Cardiac fibroblast (primary cell): ENCODE measurements at places on chromosomes 1 and 21.

DNA sequence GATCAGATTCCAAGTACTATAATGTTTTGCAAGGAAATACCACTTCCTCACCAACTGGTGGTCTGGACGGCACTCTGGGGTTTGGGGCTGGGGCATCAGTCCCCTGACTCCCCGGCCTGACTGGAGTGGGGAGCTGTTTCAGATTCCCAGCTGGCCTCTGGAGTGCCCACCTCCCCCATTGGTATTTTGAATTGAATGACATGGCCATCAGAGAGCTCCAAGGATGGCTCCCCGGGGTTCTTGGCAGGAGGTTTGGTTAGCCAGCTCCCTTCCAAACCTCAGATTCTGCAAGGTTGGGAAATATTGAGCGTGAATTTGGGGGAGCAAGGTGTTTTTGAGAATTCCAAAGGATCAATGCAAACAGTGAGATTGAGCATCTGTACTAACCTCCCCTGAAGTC lies 2.2 kb upstream of the INAVA start:
- DNase-seq: no peak

- peak; percentile 16 for DNase-seq
Measured at GRCh38 chr1:76433526-76433925, 359.0 kb downstream of the ST6GALNAC3 start.

DNA sequence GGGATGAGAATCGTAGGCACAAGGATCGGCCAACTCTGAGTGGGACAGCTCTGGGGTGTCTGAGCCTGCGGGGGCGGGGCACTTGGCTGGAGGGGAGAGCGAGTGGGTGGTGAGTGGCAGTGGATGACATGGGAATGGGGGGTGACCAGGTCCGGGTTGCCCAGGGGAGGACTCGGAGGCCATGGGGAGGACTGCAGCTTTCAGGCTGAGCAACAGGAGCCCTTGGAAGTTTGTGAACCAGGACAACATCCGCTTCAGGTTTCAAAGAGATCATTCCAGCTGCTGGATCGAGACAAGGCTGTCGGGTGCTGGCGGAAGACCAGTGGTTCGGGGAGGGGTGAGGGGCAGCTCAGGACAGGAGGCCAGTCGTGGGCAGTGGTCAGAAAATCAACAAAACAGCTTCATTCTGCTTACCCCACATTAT lies 124.4 kb upstream of the IRF2BP2 start:
- DNase-seq: no peak

- peak; percentile 81 for DNase-seq
Measured at GRCh38 chr1:44036409-44037139, 5.3 kb upstream of the SLC6A9 start.

DNA sequence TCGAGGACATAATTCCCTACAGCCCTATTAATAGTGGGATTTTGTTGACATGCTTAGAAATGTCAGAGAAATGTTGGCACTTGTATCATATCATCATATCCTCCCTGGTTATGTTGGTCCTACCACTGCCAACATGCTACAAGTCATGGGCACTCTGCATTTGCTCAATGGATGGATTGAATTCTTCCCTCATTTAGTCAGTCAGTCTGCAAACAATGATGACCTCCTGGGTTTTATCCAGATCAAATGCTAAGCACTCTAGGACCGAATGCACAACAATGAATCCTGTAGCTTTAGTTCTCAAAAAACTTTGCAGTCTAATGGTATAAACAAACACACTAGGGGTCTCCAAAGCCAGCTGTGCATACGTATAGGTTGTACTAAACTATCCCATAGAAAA lies 357.2 kb upstream of the DPYD start:
- DNase-seq: no peak

- DNase-seq: no peak
Measured at GRCh38 chr1:150505431-150505830, 2.5 kb upstream of the ECM1 start.

GRCh38 chr1:212221801-212222200 lies 63.4 kb upstream of the PPP2R5A start:
- no peak for DNase-seq

- no peak for DNase-seq
Measured at GRCh38 chr21:17523007-17523451, 10.2 kb downstream of the CXADR start.

- peak; percentile 78 for DNase-seq
Measured at GRCh38 chr1:32031578-32032274, 18.1 kb downstream of the KHDRBS1 start.

DNA sequence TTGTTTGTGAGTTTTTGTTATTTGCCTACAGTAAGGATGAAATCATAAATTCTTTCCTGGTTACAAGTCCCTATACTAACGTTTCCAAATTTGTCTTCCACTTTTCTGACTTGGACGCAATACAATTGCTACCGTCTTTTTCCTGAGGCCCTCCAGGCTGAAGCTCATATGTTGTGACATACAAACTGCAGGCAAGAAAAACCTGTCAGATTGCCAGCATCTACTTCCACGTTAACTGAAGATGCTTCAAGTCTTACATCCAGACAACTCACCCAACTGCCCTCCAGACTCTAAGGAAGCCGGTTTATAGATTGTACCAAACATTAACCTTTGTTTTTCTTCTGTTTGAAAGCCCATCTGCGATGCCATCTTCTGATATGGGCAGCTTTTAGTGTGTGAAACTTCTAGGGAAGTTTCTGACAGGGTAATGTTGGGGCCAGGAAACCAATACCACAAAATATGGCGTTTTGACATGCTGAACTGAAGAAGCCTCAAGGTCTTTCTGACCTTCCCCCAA lies 21.4 kb upstream of the RNF11 start:
- peak; percentile 84 for DNase-seq

GRCh38 chr1:46150085-46150484 lies 17.7 kb upstream of the PIK3R3 start:
- DNase-seq: no peak

GRCh38 chr1:90133133-90133532 lies 138.2 kb downstream of the ZNF326 start:
- DNase-seq: peak; percentile 16

GRCh38 chr1:215583185-215583749 lies 16.2 kb downstream of the KCTD3 start:
- no peak for DNase-seq

DNA sequence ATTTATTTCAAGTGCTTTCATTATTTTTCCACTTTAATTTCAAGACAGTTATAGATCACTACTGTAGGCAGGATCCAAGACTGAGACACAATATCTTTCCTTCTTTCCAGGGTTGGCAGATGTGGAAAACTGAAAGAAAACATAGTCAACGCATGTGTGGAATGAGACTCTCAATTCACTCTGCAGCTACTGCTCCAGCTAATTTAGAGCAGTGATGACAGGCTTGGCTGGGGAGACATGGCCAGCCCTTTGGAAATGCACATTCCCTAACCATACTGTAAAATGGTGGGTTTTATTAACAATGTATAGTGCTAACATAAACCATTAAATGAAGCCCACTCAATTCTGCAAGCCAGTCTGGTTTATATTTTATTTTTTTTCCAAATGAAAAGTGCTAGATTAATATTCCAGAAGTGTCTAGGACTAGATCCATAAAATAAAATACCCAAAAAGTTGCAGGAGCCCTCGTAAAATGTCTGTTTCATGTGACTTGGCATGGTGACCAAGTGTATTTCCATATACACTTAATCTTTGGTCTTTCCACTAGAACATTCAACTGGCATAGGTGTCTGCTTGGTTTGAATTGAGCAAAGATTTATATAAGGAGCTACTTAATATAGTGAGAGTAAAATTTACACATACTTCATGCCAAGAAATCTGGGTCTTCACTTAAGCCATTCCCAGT lies 32.9 kb downstream of the COL11A1 start:
- no peak for DNase-seq

- peak; percentile 31 for DNase-seq
Measured at GRCh38 chr1:152398812-152399698, 15.0 kb downstream of the CRNN start.

DNA sequence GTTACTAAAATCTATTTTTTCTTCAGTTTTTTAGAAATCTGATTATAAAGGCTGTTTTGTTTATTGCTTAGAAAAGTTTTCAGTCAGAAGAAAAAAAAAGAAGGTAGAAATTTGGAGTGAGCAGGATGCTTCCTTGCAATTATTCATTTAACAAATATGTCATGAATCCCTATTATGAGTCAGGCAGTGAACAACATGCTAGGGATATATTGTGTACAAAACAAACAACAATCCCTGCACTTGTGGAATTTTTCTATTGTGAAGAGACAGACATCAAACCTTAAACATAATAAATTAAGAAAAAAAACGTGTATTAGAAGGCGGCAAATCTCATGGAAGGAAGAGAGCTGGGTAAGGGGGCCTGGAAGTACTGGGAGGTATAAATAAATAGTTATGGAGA lies 664.1 kb upstream of the CAMK1G start:
- DNase-seq: peak; percentile 50

- no peak for DNase-seq
Measured at GRCh38 chr1:35932158-35932636, 1.3 kb downstream of the AGO3 start.

DNA sequence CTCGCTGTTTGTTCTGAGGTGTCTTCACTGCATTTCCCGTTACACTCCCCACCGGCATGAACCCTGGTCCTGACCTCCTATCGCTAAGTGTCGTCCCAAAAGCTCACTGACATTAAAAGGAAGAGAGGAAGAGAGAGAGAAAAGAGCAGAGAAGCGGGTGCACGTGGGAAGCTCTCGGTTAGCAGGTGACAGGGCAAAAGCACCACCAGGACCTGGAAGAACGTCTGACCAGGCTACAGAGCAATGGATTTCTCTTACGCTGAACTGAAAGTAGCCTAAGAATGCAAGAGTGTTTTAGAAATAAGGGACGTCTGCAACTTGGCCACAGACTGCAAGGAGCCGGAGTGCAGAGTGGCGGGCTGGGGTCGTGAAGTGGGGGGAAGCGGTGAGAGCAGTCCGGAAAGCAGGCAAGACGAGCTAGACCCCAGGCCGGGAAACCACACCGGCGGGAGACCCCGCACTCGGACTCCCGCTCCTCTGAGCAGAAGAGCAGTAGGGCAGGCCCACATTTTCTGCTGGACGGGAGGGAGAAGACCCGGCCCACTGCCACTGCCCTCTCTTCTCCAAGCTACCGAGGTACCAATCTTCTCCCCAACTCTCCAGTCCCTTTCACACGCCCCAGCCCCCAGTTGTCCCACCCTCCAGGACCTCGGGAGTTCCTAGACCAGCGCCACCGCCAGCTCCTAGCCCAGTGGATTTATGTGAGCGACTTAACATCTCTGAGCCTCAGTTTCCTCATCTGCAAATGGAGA lies 8.3 kb upstream of the MPZL1 start:
- DNase-seq: peak; percentile 38

- peak; percentile 99 for DNase-seq
Measured at GRCh38 chr1:167797015-167797414, 75.2 kb downstream of the MPZL1 start.

GRCh38 chr1:235873571-235873970 lies 6.9 kb upstream of the LYST start:
- DNase-seq: no peak

GRCh38 chr1:184605941-184606340 lies 148.7 kb downstream of the EDEM3 start:
- no peak for DNase-seq

DNA sequence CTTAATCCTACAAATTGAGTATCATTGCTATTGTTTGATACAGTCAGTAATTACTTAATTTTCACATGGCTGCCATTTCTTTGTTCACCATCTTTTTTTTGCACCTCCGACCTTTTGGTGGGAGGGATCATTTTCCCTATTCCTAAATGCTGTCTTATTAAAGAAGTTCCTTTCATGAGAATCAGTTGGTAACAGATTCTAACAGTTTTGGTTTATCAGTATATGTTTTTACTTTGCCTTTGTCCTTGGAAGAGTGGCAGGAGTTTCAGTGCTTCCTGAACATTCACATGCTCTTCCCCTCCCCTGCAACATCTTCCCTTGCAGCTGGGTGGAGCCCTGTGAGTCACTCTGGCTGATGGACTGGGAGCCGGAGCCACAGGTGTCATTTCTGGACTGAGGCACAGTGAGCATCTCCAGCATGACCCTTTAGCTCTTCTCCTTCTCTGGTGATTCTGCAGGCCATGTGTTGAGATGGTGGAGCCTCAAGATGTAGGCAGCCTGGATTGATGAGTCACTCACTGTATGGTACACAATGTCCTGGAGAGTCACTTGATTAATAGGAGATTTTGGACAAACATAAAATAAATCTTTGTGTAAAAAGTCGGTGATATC lies 217.7 kb downstream of the URB2 start:
- peak; percentile 29 for DNase-seq

DNA sequence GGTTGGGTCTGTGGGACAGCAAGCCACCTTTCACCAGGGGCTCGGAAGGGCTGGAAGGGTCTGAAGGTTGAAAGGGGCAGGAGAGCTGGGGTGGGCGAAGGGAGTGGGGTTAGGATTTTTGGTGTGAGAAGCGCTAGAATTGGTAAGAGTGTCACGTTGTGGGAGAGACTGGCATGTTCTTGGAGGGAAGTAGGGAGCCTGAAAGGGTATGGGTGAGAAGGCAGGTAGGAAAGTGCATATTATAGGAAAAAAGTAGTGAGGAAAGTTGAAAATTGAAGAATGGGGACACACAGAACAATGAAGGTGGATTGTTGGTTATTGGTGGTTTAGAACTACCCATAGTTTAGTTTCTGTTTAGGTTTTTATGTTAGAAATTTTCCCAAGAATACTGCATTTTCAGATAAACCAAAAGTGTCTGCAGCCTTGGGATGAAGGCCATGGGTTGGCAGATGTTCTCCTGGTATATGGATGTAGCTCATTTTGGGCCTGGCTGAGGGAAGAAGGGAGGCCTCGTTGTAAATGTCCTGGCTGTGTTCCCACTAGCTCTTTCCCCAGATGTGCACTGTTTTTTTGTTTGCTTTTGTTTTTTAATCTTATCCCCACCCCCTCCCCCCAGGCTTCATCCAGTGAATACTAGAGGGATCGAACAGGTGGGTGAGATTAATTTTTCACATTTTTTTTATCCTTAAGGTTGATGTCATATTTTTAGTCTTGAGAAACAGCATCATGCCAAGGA lies 1.2 kb downstream of the LRRC42 start:
- DNase-seq: no peak

DNA sequence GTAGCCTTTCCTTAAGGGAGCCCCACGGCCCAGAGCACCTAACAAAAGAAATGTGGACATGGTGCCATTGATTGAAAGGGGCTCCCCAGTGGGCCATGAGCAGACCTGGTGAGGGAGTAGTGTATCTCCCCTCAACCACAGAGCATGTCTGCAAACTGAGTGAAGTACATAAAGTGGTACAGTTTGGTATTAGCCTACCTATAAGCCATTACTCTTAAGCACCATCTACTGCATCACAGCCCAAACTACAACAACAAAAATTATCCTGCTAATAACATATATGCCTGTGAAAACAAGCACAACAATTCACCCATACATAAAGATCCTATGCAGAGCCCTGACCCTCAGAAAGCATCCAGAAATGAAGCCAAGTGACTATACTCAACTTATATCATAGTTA lies 407.8 kb downstream of the PTPRC start:
- peak; percentile 22 for DNase-seq

- DNase-seq: no peak
Measured at GRCh38 chr1:200907611-200908097, 13.0 kb downstream of the INAVA start.

DNA sequence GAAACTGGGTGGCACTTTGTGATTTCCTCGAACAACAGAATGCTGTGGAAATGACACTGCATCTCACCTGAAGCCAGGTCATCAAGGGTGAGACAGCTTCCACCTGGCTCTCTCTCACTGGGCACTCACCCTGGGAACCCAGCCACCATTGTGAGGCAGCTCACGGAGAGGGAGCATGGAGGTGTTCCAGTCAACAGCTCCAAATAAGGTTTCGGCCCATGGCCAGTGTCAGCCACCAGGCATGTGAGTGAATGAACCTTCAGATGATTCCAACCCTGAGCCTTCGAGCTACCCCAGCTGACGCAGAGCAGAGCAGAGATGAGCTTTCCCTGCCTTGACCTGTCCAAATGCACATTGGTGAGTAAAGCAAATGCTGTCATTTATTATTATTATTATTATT lies 58.1 kb downstream of the SYDE2 start:
- no peak for DNase-seq

GRCh38 chr1:3331564-3331963 lies 122.9 kb upstream of the ARHGEF16 start:
- no peak for DNase-seq
